ENCODE measurements at places on chromosomes 5 and 9.

- DNase-seq, result no peak
These were observed 163.8 kb downstream of the SEC61B start for GRCh38 chr9:99385814-99386279.

DNA sequence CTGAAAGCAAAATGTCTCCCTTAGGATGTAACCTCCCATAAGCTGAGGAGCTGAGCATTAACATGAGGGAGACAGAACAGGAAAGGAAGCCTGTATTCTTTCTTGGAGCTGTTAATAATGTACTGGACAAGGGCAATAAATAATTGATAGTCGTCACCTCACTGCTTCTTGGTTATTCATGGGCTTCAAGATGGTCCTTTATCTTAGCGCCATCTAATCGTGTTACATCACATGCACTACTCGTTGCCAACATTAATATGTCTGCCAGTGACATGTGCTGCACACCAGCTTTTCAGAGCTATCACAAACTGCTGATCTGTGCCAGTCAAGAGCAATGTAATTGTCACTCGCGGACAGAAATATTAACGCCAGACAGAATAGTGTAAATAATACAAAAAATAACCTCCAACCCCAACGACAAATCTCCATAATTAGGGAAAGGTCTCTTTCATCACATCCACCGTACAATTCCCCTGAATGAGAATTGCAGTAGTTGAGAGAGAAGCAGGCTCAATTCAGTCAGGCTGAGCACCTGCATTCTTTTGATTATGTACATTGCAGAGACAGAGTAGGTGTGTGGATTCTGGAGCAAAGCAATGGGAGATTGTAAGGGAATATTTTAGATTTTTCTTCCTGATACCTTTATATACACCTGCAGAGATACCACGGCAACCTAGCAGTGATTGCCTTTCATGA lies 267.1 kb downstream of the SPATA31D1 start:
- no peak for DNase-seq

- no peak for DNase-seq
These were observed 49.4 kb upstream of the DNAH5 start for GRCh38 chr5:13993926-13994325.

- no peak for DNase-seq
These were observed 1.4 kb upstream of the GABRB2 start for GRCh38 chr5:161547738-161548486.

- DNase-seq, result no peak
These were observed 6.6 kb downstream of the GRK6 start for GRCh38 chr5:177432839-177433657.

DNA sequence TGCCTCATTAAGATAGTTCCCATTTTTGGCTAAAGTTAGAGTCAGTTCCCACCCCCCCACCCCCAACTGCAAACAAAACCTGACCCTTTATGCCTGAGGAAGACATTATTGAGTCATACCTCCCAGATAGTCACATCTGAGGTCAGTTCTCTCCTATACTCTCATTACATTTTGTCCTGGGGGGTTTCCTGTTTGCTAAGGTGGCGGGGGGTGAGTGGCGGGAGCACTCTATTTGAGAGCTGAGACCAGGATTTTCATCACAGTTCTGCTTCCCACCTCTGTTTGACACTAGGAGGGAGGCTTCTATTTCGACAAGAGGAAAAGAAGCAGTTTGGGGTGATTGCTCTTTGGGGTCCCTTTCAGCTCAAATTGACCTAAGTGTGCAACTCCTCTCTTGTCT lies 59.4 kb upstream of the ICE1 start:
- no peak for DNase-seq

- DNase-seq, result no peak
These were observed 420 bp downstream of the BOD1 start for GRCh38 chr5:173615884-173616576.

DNA sequence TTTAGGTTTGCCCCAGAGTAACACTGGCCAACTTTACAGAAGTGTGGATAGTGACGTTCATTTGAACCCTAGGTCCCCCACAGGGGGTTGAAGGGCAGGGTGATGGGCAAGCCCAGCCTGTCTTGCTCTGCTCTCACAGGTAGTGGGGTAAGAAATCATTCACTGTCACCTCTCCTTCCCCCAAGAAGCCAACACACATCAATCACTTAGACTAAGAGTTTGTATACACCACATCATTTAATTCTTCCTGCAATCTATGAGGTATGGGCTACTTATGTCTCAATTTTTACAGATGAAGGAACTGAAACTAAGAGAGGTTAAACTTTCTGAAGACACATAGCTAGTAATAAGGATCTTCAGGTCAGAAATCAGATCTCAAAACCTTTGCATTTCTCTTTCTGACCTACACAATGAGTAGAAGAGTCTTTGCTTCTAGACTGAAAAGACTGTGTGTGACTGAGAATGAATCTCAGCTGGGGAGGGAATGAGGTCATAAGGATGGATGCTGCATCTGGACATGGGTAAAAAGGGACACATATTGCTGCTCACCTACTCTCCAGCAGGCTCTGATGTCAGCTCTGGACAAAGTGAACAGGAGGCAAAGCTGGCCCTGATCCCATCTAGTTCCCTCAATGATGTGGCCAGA lies 81.0 kb upstream of the EQTN start:
- DNase-seq, result no peak

- DNase-seq, result no peak
These were observed 12.5 kb upstream of the PARP8 start for GRCh38 chr5:50653946-50654345.

DNA sequence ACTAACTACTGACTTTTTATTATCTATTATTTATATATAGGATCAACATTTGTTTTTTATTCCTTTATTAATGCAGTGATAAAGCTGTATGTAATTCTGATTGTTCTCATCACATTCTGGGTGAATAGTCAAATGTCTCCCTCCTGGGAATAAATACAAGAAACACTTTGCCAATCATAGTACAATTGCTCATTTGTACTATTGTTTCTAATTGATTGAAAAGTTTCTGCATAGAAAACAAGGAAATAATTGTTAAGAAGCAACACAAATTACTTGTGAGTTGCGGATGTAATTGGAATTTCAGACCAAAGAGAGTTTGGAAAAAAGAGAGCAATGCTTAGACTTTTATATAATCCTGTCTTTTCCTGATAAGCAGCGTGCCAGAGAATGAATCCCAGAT lies 1013.9 kb downstream of the EFNA5 start:
- no peak for DNase-seq

Data from epithelial cell of proximal tubule (primary cell).